Activated CD4-positive, alpha-beta T cell treated with anti-CD3 and anti-CD28 coated beads for 1 hour (primary cell): ENCODE measurements at places on chromosomes 3 and 15.

- DNase-seq, result no peak
Observed at GRCh38 chr3:172173316-172174254, 134.2 kb downstream of the FNDC3B start.

DNA sequence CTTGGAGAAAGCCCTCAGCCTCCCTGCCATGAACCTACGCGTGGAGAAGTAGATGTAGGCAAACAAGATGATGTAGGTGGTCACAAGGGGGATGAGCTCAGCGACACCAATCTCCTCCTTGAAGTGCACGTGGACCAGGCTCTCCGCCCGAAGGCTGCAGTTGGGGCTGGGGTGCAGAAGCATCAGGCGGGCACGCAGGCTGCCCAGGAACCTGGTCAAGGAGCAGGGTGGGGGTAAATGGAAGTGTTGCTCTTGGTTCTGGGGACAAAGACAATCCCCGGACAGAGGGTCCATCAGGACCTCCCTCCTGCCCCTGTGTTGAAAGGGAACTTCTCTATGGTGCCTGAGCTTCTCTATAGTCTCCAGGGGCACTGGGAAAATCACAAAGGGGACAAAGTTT, 45.1 kb downstream of the PTPN23 start:
- no peak for DNase-seq

DNA sequence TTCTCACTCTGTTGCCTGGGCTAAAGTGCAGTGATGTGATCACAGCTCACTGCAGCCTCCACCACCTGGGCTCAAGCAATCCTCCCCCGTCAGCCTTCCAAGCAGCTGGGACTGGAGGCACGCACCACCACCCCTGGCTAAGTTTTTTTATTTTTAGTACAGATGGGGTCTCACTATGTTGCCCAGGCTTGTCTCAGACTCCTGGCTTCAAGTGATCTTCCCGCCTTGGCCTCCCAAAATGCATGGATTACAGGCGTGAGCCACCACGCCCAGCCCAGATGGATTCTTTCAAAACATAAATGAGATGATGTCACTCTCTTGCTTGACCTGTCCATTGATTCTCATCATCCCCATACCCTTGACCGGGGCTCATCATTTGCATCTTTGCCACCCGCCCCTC, 72.6 kb upstream of the SLC6A6 start:
- no peak for DNase-seq

DNA sequence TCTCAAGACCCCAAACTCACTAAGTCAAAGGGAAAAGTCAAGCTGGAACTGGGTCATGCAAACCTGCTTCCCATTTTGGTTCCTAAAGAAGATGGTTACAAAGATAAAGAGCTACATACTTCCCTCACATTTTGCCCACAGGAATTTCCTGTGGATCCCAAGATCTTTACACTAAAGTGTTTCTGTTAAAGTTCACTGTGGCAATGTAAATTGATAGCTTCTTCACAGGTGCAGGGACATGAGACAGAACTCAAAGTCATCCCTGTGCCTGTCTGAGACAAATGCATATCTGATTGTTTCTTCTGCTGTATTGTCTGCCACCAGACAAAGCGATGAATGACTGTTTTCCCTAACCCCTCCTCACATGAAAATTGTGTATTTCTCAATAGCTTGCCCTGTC, 567.8 kb downstream of the ZIC1 start:
- DNase-seq, result no peak

DNA sequence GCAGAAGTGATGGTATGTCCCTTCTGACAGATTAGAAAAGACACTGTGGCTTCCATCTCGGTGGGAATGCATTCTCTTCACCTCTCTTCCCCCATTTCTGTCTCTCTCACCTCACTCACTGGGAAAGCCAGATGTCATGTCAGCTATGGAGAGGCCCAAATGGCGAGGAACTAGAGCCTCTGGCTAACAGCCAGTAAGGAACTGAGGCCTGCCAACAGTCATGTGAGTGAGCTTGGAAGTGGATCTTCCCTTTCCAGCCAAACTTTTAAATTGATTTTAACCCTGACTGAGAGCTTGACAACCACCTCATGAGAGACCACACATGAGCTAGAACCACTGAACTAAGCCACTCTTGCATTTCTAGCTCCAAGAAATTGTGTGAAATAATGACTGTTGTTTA, 35.2 kb upstream of the CDAN1 start:
- no peak for DNase-seq

DNA sequence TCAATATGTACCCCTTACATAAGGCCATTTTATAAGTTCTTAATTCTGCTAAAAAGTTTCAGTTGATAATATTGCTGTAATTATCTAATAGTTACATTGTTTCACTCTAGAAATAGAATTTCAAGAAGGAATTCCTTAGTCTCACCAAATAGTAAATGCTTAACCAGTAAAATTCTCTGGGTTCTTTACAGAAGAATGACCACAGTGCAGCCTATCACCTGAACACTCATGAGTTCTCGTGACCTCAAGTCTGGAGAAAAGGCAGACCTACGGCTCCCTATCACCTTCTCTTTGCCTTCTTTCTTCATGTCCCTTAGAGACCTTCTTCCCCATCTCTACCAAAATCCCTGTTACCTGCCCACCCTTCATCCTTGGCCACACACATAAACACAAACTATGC, 30.9 kb downstream of the CCDC191 start:
- no peak for DNase-seq

DNA sequence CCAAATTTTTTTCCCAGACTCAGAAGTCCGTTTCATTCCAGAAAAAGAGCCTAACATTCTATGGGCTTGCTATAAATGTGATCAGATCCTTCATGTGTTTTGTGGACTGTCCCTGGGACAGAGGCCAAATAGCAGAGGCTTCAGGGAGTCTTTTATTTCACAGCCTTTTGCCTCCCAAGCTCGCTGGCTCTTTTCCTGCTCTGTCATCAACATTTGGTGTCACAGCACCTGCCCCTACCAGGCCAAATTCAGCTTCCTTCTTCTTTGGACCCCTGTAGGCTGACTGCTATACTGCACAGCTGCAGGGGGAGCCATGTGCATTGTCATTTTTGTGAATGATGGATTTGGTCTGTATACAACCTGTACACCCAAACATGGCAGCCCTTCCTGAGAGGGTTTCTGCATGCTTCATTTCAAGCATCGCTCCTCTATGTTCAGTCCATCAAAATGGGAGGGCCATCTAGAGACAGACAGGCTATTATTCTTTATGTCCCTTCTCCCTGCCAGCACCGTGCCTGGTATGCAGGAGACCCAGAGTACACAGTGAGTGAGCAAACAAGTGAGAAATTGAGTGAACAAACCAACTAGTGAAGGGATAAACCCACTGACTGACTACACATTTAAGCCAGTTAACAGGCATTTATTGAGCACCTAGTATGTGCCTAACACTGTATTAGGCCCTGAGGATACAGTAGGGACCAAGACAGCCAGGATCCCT, 17.9 kb upstream of the RPP14 start:
- DNase-seq, result no peak
